ENCODE measurements at places on chromosomes 12 and 14.

DNA sequence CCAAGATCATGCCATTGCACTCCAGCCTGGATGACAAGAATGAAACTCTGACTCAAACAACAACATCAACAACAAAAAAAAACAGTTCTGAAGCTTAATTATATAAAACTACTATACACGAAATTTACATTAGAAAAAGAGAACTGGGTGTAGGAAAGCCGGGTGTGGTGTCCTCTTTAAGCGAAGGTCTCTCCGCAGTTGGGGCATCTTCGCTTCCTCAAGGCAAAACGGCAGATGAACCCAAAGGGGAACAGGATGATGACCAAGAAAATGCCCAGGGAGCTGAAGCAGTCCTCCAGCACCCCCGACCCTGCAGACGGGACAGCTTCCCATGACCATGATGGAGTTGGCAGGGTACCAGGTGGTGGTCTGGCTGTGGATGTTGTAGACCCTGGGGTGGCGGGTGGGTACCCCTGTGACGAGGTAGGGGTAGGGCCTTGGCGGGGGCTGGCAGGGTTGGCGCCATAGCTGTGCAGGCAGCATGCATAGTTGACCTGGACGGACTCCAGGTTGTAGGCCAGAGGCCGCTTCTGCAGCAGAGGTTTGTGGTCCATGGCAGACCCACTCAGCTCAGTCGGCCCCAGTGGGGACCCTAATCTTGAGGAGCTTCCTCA, 18.2 kb upstream of the BCAT1 start:
- DNase-seq: no peak

DNA sequence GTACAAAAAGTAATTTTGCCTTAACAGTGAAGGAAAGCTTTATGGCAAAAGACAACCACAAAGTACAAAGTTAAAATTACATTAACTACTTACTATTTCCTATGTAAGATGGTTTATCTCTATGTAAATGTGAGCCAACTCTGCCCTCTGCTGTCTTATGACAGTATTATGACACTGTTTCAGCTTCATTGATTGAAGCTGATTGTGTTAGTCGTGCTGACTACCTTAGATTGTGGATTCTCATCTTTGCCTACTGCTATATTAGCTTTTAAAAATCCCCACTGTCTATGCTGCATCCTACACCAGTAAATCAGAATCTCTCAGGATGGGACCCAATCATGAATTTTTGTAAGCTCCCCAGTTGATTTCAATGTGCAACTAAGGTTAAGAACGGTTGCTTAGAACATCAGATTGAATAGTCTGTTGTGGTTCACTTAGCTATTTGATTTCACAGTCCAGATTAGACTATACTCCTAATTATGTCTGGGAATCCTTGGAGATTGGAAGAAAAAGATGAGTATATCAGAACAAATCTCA, 12.2 kb upstream of the SPTB start:
- DNase-seq: peak; percentile 42

GRCh38 chr12:75774261-75775052, 257.1 kb downstream of the PHLDA1 start:
- no peak for DNase-seq

GRCh38 chr12:105539735-105540134, 209.2 kb downstream of the C12orf75 start:
- no peak for DNase-seq

DNA sequence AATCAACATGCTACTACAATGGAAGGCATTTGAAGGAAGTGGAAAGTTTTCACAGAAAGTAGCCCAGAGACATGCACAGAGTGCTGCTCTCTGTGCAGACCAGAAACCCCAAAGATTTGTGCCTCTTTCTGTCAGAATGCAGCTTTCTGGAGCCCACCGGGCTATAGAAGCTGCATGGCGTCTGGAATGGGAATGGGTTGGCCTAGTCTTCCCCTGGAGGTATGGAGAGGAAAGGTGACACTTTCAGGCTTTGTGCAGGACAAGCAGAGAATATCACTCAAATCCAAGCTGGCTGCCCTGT, 21.3 kb upstream of the ZFP36L1 start:
- no peak for DNase-seq

GRCh38 chr12:91948504-91948903, 197.1 kb downstream of the BTG1 start:
- DNase-seq: no peak

DNA sequence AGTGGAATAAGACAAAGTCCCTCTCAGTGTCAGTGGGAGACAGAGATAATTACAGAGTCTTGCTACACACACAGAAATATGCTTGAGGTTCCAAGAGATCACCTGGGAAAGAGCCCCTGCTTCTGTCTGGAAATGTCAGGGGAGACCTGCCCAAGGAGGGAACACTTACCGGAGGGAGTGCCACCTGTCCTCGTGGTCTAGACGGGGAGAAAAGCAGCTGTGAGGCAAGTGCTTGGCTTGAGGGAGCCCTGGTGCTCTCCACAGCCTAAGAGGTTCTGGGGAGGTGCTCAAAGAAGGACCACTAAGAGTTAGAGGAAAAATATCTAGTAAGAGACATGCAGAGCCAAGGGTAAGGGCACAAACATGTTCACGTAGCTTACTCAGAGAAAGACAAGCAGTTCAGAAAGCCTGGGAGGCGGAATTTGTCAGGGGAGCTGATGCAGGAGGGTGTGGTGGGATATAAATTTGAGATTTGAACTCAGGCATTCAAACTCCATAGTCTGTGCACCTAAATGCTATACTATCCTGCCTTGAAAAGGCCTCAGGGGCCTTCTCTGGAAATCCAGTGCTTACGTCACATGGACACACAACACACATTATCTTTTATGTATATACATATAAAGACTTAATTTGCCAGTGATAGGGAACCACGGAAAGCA, 38.2 kb upstream of the GNPNAT1 start:
- DNase-seq: no peak

DNA sequence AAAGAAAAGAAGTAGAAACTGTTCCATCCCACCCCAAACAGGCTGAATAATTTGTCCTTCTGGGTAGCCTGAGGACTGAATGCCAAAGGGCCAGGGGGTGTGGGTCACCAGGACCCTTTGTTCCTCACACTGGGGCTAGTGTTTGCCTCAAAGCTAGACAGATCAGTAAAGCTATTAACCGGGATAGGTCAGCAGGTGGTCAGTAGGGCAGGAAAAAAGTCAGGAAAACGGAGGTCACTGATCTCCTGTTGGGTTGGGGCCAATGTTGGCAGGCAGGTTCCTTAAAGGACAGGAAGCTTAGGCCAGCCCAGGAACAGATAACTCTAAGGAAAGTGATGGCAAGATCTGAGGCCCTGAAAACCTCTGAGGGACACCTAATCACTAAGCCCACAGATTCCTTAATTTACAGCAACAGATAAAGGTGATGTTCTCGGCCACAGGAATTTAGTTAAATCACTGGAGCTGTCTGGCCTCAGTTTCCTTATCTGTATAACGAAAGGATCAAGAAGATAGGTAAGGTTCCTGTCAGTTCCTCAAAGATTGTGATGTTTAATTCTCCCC, 22.7 kb upstream of the TMPO start:
- DNase-seq: no peak

DNA sequence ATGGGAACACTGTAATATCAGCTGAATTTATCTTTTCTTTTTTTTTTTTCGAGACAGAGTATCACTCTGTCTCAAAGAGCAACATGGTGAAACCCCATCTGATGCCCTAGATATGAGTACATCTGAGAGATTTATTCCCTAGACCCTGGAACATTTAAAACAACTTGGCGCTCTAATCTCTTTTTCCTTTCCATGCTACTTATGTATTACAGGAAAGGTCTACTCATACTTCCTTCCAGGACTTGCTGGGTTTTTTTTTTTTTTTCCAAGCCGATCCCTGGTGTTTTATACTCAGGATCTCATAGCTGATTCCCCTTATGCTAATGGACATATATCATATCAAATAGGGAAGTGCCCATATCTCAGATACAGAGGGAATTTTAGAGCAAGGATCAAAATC, 83.1 kb downstream of the MAPKAPK5 start:
- no peak for DNase-seq

GRCh38 chr12:58206876-58207275, 265.5 kb downstream of the ATP23 start:
- DNase-seq: no peak

DNA sequence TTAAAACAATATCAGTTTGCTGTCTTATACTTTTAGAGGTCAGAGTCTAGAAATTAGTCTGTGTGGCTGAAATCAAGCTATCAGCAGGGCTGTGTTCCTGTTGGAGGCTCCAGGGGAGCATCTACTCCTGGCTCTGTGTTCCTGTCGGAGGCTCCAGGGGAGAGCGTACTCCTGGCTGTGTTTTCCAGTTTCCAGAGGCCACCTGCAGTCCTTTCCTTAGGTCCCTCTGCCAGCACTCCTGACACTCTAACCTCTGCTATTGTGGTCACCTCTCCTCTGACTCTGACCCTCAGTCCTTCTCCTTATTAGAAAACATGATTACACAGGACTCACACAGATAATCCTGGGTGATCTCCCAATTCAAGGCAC, 1140.7 kb upstream of the TMEM132C start:
- DNase-seq: no peak

GRCh38 chr14:102556098-102556677, 36.3 kb upstream of the RCOR1 start:
- DNase-seq: no peak

- DNase-seq: no peak
These were observed 382.3 kb downstream of the PCNX1 start for GRCh38 chr14:71289536-71289935.

GRCh38 chr12:111773801-111774551, 7.2 kb downstream of the ALDH2 start:
- peak; percentile 76 for DNase-seq

DNA sequence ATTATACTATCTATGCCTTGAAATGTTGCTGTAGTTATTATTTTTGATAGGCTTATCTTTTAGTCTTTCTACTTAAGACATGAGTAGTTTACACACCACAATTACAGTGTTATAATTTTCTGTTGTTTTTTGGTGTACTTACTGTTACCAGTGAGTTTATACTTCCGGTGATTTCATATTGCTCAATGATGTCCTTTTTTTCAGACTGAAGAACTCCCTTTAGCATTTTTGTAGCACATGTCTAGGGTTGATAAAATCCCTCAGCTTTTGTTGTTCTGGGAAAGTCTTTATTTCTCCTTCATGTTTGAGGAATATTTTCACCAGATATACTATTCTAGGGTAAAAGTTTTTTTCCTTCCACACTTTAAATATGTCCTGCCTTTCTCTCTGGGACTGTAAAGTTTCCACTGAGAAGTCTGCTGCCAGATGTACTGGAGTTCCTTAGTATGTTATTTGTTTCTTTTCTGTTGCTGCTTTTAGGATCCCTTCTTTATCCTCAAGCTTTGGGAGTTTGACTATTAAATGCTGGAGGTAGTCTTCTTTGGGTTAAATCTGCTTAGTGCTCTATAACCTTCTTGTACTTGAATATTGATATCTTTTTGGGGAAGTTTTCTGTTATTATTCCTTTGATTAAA, 41.5 kb upstream of the FERMT2 start:
- no peak for DNase-seq

GRCh38 chr12:31006416-31007152, 67.1 kb upstream of the DDX11 start:
- no peak for DNase-seq

- peak; percentile 14 for DNase-seq
These were observed 187.7 kb downstream of the PHETA1 start for GRCh38 chr12:111181143-111181726.

- DNase-seq: no peak
These were observed 73.0 kb downstream of the TSHR start for GRCh38 chr14:81028461-81028860.

- no peak for DNase-seq
These were observed 344.5 kb upstream of the SFSWAP start for GRCh38 chr12:131366261-131366871.

DNA sequence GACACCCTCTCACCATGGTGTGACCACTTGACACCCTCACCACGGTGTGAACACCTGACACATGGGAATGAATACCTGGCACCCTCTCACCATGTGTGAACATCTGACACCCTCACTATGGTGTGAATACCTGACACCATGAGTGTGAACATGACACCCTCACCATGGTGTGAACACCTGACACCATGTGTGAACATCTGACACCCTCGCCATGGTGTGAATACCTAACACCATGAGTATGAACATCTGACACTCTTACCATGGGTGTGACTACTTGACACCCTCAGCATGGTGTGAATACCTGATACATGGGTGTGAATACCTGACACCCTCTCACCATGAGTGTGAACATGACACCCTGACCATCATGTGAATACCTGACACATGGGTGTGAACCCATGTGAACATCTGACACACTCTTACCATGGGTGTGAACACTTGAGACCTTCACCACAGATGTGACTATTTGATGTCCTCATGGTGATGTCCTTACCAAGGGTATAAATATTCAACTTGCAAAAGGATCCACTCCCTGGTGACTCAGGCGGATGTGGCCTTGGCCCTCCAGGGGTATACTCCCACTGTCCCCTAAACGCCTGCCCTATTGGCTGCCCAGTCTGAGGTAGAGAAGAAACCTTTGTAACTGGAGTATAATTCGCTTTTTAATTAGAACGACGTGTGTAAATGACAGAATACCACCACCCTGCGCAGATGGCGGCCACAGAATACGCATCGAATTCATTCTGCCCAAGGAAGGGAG, 29.1 kb downstream of the RFLNA start:
- no peak for DNase-seq

- DNase-seq: no peak
These were observed 30.0 kb downstream of the SLC38A2 start for GRCh38 chr12:46342562-46343033.

DNA sequence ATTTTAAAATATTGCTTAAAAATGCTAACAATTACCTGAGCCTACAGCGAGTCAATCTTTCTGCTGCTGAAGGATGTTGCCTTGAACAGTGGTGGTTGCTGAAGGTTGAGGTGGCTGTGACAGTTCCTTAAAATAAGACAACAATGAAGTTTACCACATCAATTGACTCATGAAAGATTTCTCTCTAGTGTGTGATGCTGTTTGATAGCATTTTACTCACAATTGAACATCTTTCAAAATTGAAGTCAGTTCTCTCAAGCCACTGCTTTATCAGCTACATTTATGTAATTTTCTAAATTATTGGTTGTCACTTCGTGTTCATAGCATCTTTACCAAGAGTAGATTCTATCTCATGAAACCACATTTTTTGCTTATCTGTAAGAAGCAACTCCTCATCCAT, 20.3 kb downstream of the CMAS start:
- DNase-seq: no peak

GRCh38 chr14:31926652-31927347, 150.3 kb upstream of the ARHGAP5 start:
- DNase-seq: no peak

DNA sequence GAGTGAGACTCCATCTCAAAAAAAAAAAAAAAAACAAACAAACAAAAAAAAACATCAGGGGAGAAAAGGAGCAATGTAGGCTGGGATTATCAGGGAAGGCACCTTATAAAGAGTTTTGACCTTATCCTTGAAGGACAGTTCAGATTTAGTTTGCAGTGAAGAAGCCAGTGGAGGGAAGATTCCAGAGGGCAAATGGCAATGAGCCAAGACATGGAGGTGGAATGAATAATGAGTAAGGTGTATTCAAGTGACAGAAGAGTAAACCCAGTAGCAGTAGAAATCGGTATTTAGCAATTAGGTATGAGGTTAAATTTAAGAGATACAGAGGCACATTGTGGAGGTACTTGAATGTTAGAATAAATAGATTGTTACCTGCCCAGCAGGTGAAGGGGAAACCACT, 2.2 kb upstream of the DUSP16 start:
- DNase-seq: no peak
